Activated CD4-positive, alpha-beta T cell treated with anti-CD3 and anti-CD28 coated beads for 36 hours (primary cell): ENCODE measurements at places on chromosomes 2 and 18. TPM values are rescaled to one million over a fixed set of nuclear protein-coding genes. Genes with fewer than 3 reads are reported as not detected.

GRCh38 chr2:134232461-134232860 is 21.4 kb upstream of the MGAT5 start:
- H3K4me1 ChIP-seq: peaks cover 87% of the 10 kb centered on the region
- H3K4me3 ChIP-seq: peak overlapping the region; percentile 16
- peak overlapping the region; percentile 76 for H3K27ac ChIP-seq
- DNase-seq: no peak
- peaks cover 22% of the 10 kb centered on the region for H3K36me3 ChIP-seq

- H3K27me3 ChIP-seq: no peaks in the 10 kb centered on the region
- no peak for DNase-seq
- H3K4me3 ChIP-seq: no peak overlapping the region
- H3K36me3 ChIP-seq: no peaks in the 10 kb centered on the region
These were observed 664.4 kb upstream of the SLC8A1 start for GRCh38 chr2:41116106-41116797.

DNA sequence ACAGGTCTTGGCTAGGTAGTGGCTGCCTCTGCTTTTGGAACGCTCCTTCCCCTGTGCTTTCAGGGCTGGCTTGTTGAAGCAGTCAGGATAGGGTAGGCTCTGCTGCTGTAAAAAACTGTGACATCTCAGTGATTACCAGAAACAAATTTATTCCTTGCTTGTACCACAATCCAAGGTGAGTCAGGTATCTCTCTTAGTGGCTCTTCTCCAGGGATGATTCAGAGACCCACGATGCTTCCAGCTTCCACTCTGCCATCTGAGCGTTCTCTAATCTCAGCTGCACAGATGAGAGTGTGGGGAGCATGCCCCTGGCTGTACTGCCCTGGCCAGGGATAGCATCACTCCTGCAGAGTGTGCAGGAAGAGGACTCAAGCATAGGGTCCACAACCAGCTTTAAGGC is 174.9 kb downstream of the VAPA start:
- DNase-seq: no peak
- peaks cover 2% of the 10 kb centered on the region for H3K4me1 ChIP-seq
- no peak overlapping the region for H3K27ac ChIP-seq
- no peak overlapping the region for H3K4me3 ChIP-seq
- H3K36me3 ChIP-seq: no peaks in the 10 kb centered on the region

- no peaks in the 10 kb centered on the region for H3K4me1 ChIP-seq
- H3K4me3 ChIP-seq: no peak overlapping the region
- DNase-seq: no peak
- no peaks in the 10 kb centered on the region for H3K36me3 ChIP-seq
- H3K27me3 ChIP-seq: peaks cover 15% of the 10 kb centered on the region
- H3K27ac ChIP-seq: no peak overlapping the region
These were observed 11.3 kb downstream of the MC5R start for GRCh38 chr18:13835202-13835601.

DNA sequence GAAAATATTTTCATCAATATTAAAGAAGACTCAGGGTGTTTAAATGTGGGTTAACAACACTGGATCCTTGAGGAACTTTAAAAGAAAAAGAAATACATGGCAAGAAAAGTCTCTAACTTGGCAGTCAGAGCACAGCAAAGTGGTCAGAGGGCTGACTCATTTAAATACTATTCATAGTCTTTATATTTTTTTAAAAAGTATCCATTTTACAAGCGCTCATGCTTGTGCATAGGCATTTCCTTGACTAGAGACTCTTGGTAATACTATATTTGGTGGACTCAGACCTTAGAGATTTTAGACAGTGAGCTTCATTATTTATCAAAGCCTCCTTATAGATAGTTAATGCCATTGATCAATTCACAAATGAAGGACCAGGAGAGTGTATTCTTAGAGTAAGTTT is 110.2 kb downstream of the ABCA12 start:
- peaks cover 4% of the 10 kb centered on the region for H3K27me3 ChIP-seq
- no peak overlapping the region for H3K27ac ChIP-seq
- no peak overlapping the region for H3K4me3 ChIP-seq
- H3K4me1 ChIP-seq: no peaks in the 10 kb centered on the region
- no peaks in the 10 kb centered on the region for H3K36me3 ChIP-seq

- H3K36me3 ChIP-seq: no peaks in the 10 kb centered on the region
- no peak for DNase-seq
- no peak overlapping the region for H3K27ac ChIP-seq
- H3K27me3 ChIP-seq: peaks cover 2% of the 10 kb centered on the region
- no peaks in the 10 kb centered on the region for H3K4me1 ChIP-seq
These were observed 176.9 kb upstream of the FN1 start for GRCh38 chr2:215612786-215613185.

GRCh38 chr18:36558234-36558633 is 260.7 kb downstream of the FHOD3 start:
- peaks cover 8% of the 10 kb centered on the region for H3K27me3 ChIP-seq
- no peaks in the 10 kb centered on the region for H3K36me3 ChIP-seq
- no peaks in the 10 kb centered on the region for H3K4me1 ChIP-seq
- no peak for DNase-seq

DNA sequence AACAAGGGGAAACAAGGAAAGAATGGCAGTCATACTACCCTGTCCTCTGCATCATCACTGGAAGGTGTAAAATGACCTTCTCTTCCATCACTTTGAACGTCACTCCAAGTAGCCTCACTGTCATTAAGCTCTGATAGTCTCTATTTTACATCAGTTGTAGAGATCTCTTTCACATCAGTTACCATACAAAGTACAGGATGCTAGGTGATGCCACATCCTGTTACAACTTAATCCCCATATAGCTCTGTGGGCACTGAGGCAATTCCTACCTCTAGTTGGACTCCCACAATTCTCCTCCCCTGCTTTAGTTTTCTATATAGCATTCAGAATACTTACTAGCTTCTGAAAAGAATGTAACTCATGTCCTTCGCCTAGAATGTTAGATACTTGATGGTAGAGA is 55.1 kb upstream of the TTC27 start:
- peaks cover 24% of the 10 kb centered on the region for H3K4me1 ChIP-seq
- peak overlapping the region; percentile 47 for H3K27ac ChIP-seq
- H3K27me3 ChIP-seq: no peaks in the 10 kb centered on the region
- no peak for DNase-seq

- no peak overlapping the region for H3K4me3 ChIP-seq
- no peak for DNase-seq
- H3K4me1 ChIP-seq: peaks cover 40% of the 10 kb centered on the region
- H3K27ac ChIP-seq: no peak overlapping the region
- no peaks in the 10 kb centered on the region for H3K27me3 ChIP-seq
These were observed 21.1 kb downstream of the HDAC4 start for GRCh38 chr2:239379641-239380170.

- no peak overlapping the region for H3K4me3 ChIP-seq
- DNase-seq: no peak
- H3K27ac ChIP-seq: no peak overlapping the region
- no peaks in the 10 kb centered on the region for H3K4me1 ChIP-seq
- no peaks in the 10 kb centered on the region for H3K36me3 ChIP-seq
These were observed 9.1 kb downstream of the RND3 start for GRCh38 chr2:150478200-150478974.

DNA sequence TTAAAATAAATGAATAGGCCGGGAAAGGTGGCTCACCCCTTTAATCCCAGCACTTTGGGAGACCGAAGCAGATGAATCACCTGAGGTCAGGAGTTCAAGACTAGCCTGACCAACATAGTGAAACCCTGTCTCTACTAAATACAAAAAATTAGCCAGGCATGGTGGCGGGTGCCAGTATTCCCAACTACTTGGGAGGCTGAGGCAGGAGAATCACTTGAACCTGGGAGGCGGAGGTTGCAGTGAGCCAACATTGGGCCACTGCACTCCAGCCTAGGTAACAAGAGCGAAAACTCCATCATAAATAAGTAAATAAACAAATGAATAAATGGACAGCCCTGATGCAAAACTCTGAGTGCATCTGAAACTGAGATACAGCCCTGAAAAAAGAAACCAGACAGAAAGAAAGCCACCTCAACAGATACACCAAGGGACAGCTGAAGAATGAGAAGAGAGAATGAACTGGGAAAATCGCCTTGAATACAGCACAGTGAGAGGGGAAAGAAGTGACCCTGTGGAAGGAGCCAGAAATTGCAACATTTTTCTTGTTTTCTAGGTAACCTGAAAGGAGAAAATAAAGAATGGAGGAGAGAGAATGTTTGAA is 64.4 kb downstream of the TRABD2A start:
- H3K36me3 ChIP-seq: peaks cover 7% of the 10 kb centered on the region
- H3K27ac ChIP-seq: peak overlapping the region; percentile 63
- no peaks in the 10 kb centered on the region for H3K27me3 ChIP-seq
- peak overlapping the region; percentile 20 for H3K4me3 ChIP-seq
- DNase-seq: no peak

GRCh38 chr2:168639441-168639898 is 163.0 kb upstream of the NOSTRIN start:
- H3K4me3 ChIP-seq: no peak overlapping the region
- no peaks in the 10 kb centered on the region for H3K27me3 ChIP-seq
- H3K4me1 ChIP-seq: peaks cover 19% of the 10 kb centered on the region
- no peak for DNase-seq
- no peak overlapping the region for H3K27ac ChIP-seq

- DNase-seq: no peak
- no peaks in the 10 kb centered on the region for H3K36me3 ChIP-seq
- H3K4me3 ChIP-seq: no peak overlapping the region
- H3K27me3 ChIP-seq: no peaks in the 10 kb centered on the region
- H3K27ac ChIP-seq: no peak overlapping the region
These were observed 851.1 kb downstream of the SLC4A3 start for GRCh38 chr2:220478305-220479058.

DNA sequence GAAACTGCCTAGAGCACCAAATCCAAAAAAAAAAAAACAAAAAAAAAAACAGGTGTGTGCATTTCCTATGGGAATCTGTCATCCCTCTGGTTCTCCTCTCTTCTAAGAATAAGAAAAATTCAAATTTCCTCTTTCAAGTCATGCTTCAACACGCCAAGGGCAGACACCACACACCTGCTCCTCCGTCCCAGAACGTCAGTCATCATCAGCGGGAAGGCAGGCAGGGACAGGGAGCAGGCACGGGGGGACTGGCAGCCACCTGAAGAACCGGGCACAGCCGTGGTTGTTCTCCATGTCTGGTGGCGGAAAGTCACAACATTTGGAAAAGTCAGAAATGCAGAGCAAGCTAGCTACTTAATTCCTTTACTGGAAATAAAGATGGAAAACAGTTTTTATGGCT is 214.8 kb downstream of the IKZF2 start:
- no peaks in the 10 kb centered on the region for H3K27me3 ChIP-seq
- H3K4me1 ChIP-seq: peaks cover 4% of the 10 kb centered on the region
- no peak overlapping the region for H3K27ac ChIP-seq
- DNase-seq: no peak
- H3K36me3 ChIP-seq: no peaks in the 10 kb centered on the region

- H3K27ac ChIP-seq: peak overlapping the region; percentile 52
- H3K36me3 ChIP-seq: peaks cover 8% of the 10 kb centered on the region
- peak overlapping the region; percentile 44 for H3K4me3 ChIP-seq
- H3K4me1 ChIP-seq: peaks cover 34% of the 10 kb centered on the region
These were observed 362.5 kb upstream of the TNP1 start for GRCh38 chr2:217222309-217222910.

GRCh38 chr2:147806846-147807245 is 38.0 kb upstream of the ACVR2A start:
- no peak overlapping the region for H3K4me3 ChIP-seq
- H3K36me3 ChIP-seq: no peaks in the 10 kb centered on the region
- H3K27me3 ChIP-seq: no peaks in the 10 kb centered on the region
- no peak overlapping the region for H3K27ac ChIP-seq
- H3K4me1 ChIP-seq: no peaks in the 10 kb centered on the region
- no peak for DNase-seq

DNA sequence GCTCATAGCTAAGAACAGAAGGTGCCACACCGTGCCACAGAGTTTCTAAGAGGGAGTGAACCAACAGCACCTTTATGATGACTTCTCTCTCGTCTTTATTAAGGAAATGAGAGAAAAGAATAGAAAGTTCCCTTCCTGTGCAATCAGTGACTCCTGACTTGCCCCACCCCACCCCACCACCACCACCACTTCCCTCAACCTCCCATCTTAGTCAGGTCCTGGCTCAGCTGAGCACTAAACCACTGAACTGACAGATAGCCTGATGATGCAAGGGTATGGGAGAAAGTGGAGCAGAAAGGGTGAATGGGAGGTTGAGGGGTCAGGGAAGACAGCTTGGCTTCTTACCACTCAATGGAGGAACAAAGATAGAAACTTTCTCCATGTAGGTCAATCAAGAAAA is 75.2 kb upstream of the RMDN2 start:
- H3K36me3 ChIP-seq: no peaks in the 10 kb centered on the region
- no peaks in the 10 kb centered on the region for H3K27me3 ChIP-seq
- no peak overlapping the region for H3K27ac ChIP-seq
- no peak overlapping the region for H3K4me3 ChIP-seq

- DNase-seq: peak; percentile 89
- H3K27ac ChIP-seq: no peak overlapping the region
- H3K36me3 ChIP-seq: no peaks in the 10 kb centered on the region
- peaks cover 2% of the 10 kb centered on the region for H3K27me3 ChIP-seq
These were observed 96.0 kb upstream of the TTC39C start for GRCh38 chr18:23918395-23919032.

- no peaks in the 10 kb centered on the region for H3K36me3 ChIP-seq
- no peaks in the 10 kb centered on the region for H3K4me1 ChIP-seq
- H3K27me3 ChIP-seq: peaks cover 15% of the 10 kb centered on the region
- DNase-seq: no peak
These were observed 46.2 kb upstream of the RAB6D start for GRCh38 chr2:131410173-131410572.

DNA sequence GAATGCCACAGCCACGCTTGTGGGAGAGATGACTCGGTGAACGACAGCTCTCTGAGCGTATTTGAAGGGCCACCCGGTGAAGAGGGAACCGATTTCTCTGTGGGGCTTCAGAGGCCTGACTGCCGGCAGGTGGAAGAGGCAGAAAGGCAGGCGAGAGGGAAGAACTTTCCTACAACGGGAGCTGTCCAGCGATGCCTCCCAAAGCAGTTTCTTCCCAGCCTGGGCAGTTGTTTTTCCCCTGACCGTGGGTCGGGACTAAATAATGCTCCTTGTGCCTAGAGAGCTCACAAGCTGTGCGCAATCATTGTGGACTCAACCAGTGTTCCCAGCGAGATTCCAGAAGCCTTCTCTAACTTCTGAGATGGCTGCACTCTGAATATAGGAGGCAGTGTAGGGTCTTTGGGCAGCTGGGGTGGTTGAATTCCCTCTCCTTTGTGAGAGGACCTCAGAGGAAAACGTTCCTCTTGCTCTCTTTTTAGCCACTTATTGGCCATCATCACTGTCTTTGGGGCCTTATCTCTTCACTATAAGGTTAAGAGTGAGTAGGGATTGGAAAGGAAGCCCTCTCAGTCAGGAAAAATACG is 710 bp downstream of the SEC11C start:
- H3K4me3 ChIP-seq: peak overlapping the region; percentile 94
- DNase-seq: no peak
- peaks cover 6% of the 10 kb centered on the region for H3K36me3 ChIP-seq
- H3K27ac ChIP-seq: peak overlapping the region; percentile 95

GRCh38 chr2:181755181-181755580 is 74.9 kb upstream of the NEUROD1 start:
- H3K4me1 ChIP-seq: no peaks in the 10 kb centered on the region
- DNase-seq: no peak
- H3K27ac ChIP-seq: no peak overlapping the region
- peaks cover 19% of the 10 kb centered on the region for H3K27me3 ChIP-seq
- no peak overlapping the region for H3K4me3 ChIP-seq

Gene RIT2
- total RNA-seq: not detected

Gene ASAP2
- 0.26 TPM for total RNA-seq

Gene CD8B
- total RNA-seq: 2.3 TPM

Gene MBD5
- total RNA-seq: 20.1 TPM

Gene UGT1A3
- total RNA-seq: not detected

Gene FOXI3
- not detected for total RNA-seq

Gene CTAGE1
- total RNA-seq: not detected

Gene PRSS56
- not detected for total RNA-seq

Gene EML6
- total RNA-seq: 0.16 TPM
